ENCODE measurements at places on chromosomes 13 and 19.
A peak's percentile ranks its signal among the peaks of the same experiment; 100 is the strongest.

DNA sequence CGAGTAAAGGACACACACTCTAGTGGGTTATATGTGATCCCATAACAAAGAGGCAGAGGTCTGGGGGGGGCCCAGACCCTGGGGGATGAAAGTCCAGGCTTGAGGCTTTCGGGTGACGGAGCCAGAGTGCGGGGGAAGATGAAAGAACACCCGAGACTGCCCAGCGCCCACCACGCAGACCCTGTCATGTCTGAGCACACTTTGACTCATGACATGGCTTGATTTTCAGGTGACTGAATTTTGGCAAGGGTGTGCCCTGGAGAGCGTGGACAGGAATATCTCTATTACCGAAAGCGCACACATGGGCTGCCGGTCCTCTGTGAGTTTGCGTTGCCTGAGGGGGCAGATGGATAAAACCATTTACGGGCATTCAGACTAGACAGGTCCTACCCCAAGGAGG, 192.0 kb upstream of the SOX1 start:
- DNase-seq, result no peak

GRCh38 chr13:63299866-63300394, 1884.3 kb upstream of the PCDH20 start:
- no peak for DNase-seq

- DNase-seq, result peak; percentile 64
Observed at GRCh38 chr19:34345947-34346351, 19.0 kb upstream of the GPI start.

DNA sequence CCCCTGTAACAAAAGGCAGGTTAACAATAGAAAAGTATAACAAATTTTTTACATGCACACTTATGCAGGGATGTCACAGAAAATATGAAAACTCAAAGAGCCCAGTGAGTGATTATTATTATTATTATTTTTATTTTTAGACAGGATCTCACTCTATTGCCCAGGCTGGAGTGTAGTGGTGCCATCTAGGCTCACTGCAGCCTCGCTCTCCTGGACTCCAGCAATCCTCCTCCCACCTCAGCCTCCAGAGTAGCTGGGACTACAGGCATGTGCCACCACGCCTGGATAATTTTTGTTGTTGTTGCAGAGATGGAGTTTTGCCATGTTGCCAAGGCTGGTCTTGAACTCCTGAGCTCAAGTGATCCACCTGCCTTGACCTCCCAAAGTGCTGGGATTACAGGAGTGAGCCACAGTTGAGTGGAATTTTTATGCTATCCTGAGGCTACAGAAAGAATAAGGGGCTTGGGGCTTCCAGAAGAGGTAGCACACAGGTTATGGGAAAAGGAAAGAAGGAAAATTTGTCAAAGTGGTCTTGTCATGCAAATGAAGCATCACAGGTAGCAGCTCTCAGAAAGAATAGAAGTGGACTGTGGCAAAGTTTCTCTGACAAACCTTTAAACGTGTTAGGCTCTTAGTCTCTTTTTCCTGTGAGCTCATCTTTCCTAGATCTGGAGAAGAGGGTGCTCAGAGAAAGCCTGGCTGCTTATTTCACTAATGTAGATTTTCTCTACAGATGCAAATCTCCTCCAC, 87.7 kb upstream of the LSM14A start:
- DNase-seq, result no peak

DNA sequence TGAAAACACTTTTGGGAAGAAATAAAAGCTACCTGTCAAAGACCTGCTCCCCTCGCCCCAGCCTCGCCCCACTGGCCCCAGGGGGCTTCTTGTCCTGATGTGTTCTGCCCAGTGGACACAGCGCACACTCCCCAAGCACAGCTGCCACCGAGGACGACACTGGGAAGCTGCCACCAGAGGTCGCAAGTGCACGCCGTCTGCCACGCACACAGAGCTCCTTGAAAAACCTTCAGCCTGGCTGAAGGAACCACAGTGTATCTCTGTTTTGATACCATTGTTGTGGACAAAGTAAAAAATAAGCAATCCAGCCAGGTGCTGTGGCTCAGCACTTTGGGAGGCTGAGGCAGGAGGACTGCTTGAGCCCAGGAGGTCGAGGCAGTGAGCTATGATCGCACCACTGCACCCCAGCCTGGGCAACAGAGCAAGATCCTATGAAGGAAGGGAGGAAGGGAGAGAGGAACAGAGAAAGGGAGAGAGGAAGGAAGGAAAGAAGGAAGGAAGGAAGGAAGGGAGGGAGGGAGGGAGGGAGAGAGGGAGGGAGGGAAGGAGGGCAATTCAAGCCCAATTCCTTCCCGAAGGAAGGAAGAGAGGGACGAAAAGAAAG, 57.3 kb downstream of the CEBPG start:
- DNase-seq, result peak; percentile 63

GRCh38 chr13:84983321-84983720, 815.9 kb downstream of the SLITRK6 start:
- no peak for DNase-seq

- DNase-seq, result no peak
Observed at GRCh38 chr13:29957320-29957719, 106.9 kb upstream of the UBL3 start.

GRCh38 chr13:80603351-80603750, 262.4 kb upstream of the SPRY2 start:
- no peak for DNase-seq

DNA sequence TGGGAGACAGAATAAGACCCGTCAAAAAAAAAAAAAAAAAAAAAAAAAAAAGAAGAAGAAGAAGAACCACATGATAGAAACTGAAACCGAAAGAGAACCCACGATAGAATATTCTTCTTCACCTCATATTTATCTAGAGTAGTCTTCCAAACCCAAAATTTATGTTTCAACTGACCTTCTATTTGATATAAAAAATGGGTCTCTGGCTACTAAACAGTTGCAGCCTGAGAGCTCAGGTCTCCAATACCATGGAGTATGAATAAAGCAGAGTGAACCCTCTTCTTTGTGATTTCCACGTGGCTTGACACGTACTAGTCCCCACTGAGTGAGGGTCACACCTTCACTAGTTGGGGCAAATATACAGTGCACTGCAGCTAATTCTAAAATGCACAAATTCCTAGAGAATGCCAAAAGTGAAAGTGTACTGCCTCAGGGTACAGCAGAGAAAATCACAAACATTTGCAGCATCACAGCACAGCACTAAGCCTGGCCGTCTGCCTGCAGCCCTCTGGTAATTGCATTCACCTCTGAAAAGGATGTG, 30.8 kb upstream of the RFC3 start:
- DNase-seq, result peak; percentile 25

DNA sequence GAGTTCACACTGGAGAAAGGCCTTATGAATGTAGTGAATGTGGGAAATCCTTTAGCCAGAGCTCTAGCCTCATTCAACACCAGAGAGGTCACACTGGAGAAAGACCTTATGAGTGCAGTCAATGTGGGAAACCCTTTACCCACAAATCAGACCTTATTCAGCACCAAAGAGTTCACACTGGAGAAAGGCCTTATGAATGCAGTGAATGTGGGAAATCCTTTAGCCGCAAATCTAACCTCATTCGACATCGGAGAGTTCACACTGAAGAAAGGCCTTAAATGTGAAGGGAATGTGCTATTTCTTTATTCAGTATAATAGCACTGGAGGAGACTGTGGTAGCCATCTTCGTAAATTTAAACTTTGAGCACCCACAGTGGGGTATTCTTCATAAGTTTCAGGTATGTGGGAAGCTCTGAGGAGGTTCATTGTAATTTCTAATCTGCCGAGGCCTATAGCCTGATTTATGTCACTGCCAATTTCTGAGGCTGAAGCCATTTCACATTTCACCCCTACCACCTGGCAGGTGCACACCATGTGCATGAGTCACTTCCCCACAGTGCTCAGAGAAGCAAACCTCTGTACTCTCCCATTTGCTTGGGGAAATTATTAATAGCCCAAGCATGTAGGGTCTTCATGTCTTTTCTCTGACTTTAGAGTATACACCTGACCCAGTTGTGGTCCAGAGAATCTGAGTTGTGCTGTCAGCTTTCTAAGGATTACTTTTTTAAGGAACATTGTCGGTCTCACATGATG, 6.4 kb downstream of the ZNF551 start:
- DNase-seq, result no peak

- DNase-seq, result peak; percentile 45
Observed at GRCh38 chr13:95239283-95239682, 62.0 kb downstream of the ABCC4 start.

DNA sequence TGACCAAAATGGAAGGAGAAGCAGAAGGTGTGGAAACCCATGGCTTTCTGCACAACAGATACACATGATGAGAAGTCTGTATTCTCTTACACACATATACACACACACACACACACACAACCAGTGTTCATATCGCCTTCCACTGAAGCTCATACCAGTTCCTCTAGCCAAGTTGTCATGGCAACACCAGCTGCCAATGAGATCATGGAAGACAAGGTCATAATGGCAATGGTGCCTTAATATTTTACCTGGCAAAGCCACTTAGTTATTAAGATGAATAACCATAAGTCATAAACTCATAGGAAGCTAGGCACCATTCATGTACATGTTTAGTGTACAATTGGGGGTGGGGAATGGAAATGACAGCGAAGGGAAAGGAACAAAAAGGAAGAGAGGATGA, 2.6 kb upstream of the DHRS12 start:
- DNase-seq, result peak; percentile 35

DNA sequence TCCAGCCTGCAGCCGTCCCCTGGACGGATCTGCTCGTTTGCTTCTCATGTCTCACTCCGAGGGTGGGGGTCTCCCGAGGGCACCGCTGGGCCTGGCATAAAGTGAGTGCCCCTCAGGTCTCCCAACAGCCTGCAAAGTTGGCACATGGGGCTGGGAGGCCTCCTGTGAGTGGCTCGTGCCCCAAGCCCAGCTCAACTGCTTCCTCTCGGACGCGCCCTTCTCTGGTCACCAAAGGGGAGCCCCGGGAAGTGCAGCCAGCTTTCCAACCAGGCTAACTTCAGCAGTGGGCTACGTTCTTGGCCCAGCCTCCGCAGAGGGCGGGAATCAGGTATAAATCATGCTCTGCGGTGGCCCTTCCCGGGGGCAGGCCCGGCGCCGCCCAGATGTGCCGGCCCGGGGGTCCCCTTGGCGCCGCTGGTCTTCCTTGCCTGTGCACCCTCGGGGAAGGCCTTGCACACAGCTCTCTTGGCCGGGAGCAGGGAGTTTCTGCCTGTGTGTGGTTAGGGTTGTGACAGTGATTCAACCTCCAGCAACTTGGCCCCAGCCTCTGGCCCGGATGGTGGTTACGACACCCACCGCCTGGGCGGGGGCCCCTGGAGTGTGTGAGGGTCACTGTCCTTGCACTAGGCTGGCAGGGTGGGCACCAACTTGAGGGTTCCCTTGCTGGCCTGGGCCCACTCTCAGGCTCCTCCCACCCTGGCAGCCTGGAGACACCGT, 20.7 kb downstream of the CEBPG start:
- peak; percentile 83 for DNase-seq

GRCh38 chr13:50679321-50679720, 164.2 kb downstream of the DLEU7 start:
- DNase-seq, result no peak

GRCh38 chr19:4391701-4392483, 8.5 kb downstream of the SH3GL1 start:
- DNase-seq, result no peak

- no peak for DNase-seq
Observed at GRCh38 chr19:1168572-1169410, 5.3 kb downstream of the SBNO2 start.

GRCh38 chr13:38914070-38914469, 76.6 kb downstream of the STOML3 start:
- no peak for DNase-seq

- no peak for DNase-seq
Observed at GRCh38 chr19:17584132-17584531, 28.7 kb downstream of the COLGALT1 start.

GRCh38 chr13:110010404-110011138, 224.2 kb upstream of the IRS2 start:
- DNase-seq, result no peak

DNA sequence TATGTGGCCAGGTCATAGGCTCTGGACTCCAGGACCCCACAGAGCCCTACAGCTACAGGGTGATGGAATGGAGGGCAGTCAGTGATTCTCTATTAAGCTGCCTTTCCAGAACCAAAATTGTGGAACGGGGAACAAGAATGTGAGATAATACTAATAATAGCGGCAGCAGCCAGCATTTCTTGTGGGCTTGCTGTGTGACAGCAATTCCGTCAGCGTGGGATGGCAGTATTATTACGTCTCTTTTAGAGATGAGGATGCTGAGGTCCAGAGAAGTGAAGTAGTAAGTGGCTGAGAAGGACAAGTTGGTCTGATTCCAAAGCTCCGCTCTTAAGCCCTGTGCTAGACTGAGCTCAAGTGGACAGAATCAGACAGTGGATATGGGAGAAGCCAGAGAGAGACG, 24.4 kb downstream of the GRIK5 start:
- no peak for DNase-seq

DNA sequence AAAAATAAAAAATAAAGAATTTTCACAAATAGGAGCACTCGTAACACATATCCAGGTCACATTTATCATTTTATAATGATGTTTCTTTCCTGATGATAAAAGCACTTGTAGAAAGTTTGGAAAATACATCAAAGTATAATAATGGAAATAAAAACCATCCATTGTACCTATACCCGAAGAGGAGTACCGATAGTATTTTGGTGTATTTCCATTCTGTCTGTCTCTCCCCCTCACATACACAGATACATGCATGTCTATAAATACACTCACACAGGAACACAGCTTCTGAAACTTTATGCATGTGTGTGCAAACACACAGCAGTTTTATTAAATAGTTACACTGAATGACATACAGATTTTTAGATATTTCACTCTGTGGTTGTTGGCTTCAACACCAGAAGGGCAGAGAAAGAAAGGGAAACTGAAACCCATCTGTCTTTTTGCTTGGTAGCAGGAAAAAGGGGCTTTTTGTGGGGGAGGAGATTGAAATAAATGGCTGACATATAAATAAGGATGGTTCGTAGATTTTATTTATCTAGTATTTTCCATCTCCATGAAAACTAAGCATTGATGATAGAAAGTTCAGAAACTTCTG, 114.8 kb downstream of the LRCH1 start:
- no peak for DNase-seq

- DNase-seq, result no peak
Observed at GRCh38 chr19:2812414-2813234, 7.0 kb upstream of the ZNF554 start.

- DNase-seq, result no peak
Observed at GRCh38 chr19:2756921-2757881, 17.4 kb upstream of the SLC39A3 start.

- DNase-seq, result no peak
Observed at GRCh38 chr13:112095354-112095753, 28.4 kb downstream of the SOX1 start.

DNA sequence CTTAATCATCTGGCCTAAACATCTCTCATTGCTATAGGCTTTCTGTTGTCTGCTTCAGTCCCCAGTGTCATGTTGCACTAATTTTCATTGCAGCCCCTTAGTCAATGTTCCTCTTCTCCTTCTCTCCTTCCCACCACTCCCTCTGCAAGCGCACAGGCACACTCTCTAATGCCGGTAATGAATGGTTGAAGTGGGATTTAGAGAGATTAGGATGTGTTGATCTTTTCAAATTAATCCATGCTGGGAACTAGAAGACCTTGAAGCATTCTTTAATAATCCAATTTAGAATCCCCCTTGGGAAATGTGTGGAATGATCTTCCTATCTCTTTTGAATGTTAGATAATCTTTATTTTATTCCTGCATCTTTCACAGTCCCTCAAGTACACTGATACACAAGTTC, 33.2 kb upstream of the NDFIP2 start:
- DNase-seq, result no peak
